ENCODE measurements at places on chromosomes 3 and 15.

GRCh38 chr3:49132437-49133225 lies at the start of gene LAMB2:
TSS of gene LAMB2 (minus strand) at chr3:49133050. CDS start at chr3:49132867, 183 bp downstream.
- peak; percentile 89 for DNase-seq

- DNase-seq, result no peak
Measured at GRCh38 chr3:124785973-124786372, 55.7 kb downstream of the UMPS start.

- peak; percentile 74 for DNase-seq
Measured at GRCh38 chr3:141308588-141309218, 59.6 kb upstream of the ZBTB38 start.

DNA sequence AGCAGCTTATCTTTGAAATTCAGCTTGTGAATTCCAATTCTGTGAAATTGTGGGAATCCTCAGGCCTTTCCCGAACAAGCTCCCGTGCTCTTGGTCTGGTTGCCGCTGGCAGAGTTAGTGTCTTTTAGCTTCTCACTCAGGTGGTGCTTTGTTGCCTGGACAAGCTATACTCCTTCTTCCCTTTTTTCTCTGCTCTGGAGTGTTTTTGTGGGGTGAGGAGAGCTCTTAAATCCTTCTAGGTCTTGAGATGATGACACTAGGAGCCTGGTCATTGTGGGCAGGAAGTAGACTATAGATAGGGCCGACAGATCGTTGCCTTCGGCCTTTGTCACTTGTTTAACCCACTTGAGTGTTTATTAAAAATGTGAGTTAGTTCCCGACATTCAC lies 93.8 kb downstream of the SLCO3A1 start:
- DNase-seq, result no peak

- DNase-seq, result no peak
Measured at GRCh38 chr3:15713364-15713763, 84.4 kb downstream of the ANKRD28 start.

DNA sequence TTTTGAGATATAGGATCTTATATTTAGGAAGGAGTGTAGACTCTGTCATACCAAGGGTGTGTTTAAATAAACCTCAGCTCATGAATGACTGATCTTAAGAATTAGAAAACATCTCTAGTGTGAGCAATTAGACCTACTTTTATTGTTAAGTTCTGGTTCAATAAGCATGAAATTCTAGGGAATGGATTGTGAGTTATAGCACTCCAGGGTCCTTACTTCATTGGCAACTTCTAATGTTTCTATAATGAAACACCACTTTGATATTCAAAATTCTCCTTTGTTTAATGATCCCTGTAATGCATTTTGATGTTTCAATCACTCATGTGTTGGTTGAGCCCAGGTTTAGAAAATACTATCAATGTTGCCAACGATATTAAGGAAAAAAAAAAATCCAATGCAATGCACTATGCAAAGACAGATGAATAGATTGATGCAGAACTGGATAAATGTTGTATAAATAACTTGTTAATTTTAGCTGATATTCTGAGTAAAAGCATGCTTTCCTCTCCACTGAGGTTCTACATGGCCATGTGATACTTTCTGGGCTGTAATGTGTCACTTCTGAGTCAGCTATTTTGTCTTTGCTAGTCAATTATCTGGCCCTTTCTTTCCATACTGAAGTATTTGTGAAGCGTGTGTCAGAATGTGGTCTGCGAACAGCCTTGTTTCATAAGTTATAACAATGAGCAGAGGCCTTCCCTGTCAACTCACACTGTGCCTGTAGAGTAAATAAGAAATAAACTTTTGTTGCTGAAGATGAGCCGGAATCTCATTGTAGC lies 1035.9 kb downstream of the PLOD2 start:
- DNase-seq, result no peak

GRCh38 chr3:128082546-128082945 lies 30.3 kb downstream of the SEC61A1 start:
- no peak for DNase-seq

GRCh38 chr3:128524374-128525299 lies 31.6 kb upstream of the GATA2 start:
- no peak for DNase-seq

- DNase-seq, result no peak
Measured at GRCh38 chr3:182046166-182046764, 334.5 kb downstream of the SOX2 start.

DNA sequence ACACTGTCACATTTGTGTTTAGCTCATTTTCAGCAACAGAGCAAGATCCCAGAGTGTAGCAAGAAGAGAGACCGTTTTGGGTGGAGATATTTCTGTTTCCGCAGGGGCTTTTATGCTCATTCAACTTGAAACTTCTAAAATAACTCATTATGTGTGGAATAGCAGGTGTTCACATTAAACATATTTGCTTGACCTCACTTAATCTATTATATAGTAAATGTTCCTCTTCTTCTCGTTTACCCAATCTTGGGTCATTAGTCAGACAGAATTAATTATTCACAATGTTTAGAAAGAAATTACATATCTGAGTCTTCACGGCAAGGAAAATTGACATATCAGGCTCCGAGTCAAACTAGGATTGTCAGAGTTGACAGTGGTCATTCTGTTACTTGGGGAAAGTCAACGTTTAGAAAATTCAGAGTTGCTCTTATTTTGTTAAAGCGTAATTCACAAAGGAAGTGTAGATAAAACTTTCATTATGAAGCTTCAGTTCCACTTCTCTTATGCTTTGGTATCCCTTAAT lies 222.9 kb downstream of the TPRG1 start:
- no peak for DNase-seq

GRCh38 chr3:146646261-146646660 lies 41.1 kb upstream of the PLSCR5 start:
- DNase-seq, result no peak

GRCh38 chr15:67361100-67361499 lies 106.5 kb downstream of the IQCH start:
- DNase-seq, result no peak

DNA sequence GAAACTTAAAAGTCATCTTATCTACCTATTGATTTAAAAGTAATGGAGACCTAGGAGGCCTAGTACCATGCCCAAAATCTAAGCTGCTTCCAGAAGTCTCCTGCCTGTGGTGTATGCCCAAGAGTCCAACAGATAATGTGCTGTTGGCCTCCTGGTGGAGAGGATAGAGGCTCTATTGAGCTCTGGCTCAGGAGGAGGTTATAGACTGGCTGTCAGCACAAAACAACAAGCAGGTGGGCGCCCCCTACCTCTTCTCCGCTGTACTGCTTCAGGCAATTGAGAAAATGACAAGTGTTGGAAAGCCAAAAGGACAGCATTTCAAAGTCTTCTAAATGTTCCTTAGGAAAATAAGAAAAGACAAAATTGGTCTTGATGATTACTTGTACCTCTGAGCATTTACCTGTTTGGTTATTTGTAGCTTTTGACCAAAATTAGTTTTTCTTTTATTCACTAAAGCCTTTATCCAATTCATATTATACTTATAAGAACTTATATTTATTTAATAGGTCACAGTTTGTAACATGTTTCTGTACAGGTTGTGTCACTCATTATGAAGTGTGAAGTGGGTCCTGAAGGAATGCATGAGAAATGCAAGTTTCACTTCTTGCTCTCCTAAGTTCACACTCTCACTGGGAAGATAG lies 17.2 kb upstream of the GNB5 start:
- DNase-seq, result peak; percentile 82

- DNase-seq, result peak; percentile 8
Measured at GRCh38 chr3:140953028-140953960, 11.7 kb downstream of the SLC25A36 start.

DNA sequence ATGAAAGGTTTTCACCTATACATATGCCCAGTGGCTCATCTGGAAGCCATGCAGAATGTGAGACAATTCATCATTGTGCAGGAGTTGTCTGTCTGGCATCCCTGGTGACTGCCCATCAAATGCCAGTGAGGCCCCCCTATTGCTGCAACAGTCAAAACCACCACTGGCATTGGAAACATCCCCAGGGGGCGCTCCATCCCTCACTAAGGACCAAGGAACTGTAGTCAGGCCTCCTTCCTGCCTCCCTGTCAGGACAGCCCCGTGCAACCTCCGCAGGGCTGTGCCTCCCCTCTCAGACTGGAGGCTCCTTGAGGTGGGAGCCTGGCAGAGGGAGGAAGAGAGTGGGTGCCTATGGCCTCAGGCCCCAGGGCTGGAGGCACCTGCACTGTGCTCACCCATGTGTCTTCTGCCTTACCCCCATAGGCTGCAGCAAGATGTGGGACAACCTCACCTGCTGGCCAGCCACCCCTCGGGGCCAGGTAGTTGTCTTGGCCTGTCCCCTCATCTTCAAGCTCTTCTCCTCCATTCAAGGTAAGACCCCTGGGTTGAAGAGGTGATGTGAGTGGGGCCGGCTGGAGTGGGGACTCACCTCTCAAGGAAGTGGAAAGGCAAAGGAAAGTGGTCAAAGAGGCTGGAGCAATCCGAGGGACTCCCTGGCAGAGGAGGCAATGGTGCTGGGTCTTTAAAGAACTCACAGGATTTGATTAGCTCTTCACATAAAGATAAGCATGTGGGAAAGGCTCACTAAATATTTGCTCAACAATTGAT lies 16.5 kb downstream of the VIPR1 start:
- no peak for DNase-seq

GRCh38 chr3:170159933-170160332 lies 21.6 kb downstream of the PHC3 start:
- DNase-seq, result no peak

- DNase-seq, result no peak
Measured at GRCh38 chr15:71089801-71090200, 25.5 kb upstream of the THSD4 start.

DNA sequence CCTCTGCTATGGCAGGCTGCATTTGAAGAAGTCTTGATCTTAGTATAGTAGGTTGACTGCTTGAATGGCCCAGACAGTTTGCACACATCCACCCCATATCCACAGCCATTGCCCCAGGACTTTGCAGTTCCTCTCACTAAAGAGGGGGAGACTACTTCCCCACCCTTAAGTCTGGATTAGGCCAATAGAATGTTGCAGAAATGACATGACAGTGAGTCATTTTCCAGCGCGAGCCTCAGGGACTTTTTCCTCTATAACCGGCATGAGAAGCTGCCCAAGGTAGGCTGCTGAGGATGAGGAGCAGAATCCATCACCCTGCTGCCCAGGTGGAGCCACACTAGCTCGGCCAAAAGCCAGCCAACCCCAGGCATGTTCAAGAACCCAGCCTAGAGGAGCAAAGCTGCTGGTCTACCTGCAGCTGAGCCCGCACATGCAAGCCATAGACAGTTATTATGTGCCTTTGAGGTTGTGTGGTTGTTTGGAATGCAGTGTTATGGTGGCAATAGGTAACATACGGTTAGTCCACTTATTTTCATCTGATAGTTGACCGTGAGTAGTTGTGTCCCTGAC lies 113.9 kb downstream of the TLE3 start:
- DNase-seq, result no peak

DNA sequence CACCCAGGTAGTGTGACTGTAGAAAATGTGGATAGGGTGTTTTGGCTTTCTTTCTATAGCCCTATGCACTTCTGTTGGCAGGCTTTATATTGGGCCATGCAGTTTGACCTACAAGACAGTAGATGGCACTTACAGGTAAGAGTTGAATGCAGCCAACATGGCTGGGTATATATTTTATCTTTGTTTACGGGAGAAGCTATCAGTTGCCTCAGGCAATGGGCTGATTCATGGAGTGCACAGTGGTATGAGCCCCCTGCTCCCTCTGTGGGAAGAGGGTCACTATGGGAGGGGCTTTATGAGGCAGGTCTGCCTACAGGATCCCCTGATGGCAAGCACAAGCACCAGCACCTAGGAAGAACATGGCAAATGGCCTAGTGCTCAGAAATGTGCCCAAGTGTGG lies 301.2 kb upstream of the CDIN1 start:
- no peak for DNase-seq

- DNase-seq, result no peak
Measured at GRCh38 chr15:46681901-46682300, 1035.4 kb upstream of the SEMA6D start.

GRCh38 chr15:44427756-44428724 lies 611 bp downstream of the CTDSPL2 start:
- DNase-seq, result peak; percentile 65

DNA sequence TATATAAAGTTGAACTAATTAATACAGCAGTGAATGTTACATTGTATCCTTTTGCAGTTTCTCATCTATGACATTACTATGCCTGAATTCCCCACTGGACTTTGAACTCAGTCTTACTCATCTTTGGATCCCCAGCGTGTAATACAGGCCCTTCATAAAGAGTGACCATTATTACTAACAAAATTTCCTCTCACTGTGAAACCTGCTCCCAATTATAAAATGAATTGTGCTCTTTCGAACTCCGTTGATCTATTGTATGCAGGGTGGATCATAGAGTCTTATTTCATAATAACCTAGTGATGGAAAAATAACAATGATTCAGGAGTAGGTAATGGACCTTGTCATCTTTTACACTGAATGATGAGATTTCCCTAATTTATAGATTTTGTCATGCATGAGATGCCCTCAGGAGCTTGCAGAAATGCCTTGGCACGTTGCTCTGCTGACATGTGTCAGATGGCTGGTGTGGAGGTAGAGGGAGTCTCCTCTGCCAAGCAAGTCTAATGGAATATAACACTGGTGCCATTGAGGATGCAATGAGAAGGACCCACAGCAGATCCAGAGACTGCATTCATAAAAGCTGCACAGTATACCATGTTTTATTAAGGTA lies 25.5 kb downstream of the B3GNT5 start:
- no peak for DNase-seq

- DNase-seq, result no peak
Measured at GRCh38 chr3:152243301-152243711, 25.4 kb upstream of the MBNL1 start.

DNA sequence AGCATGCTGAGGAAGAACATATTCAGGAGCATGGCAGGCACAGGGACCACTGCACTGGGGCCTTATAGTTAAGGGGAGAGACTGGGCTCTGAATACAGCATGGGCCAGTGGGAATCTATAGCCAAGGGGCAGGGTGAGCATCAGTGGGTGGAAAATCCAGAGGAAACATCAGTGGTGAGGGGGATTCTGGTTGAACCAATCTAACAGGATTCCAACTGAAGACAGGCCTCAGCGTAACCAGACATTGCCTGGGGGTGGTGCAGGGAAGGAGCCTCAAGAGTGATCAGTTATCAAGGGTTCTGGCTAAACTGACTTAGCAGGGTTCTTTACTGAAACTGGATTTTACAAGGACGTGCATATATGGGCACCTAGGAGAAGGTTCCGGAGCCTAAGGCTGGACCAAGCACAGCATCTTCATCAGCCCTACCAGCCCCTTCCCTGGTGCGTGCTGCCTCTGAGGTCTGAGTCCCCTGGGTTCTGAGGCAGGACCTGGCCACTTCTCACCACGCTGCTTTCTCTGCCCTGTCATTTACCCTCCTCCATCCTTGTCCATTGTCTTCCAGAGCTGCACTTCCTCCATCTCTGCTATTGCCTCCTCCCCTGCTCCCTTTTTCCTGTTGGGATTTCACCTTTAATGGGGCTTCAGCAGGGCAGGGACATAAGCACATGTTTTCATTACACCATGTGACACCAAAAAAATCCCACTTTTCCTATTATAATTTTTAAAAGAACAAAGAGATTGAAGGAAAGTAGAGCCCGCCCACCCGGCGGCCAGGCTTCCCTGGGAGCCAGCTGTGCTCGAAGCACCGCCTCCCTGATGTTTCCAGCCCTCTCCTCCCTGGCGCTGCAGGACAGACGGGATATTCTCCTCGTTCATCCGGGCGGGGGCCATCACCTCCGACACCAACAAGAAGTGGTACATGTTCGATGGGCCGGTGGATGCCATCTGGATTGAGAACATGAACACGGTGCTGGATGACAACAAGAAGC lies 52.1 kb downstream of the DNAH1 start:
- DNase-seq, result no peak
